NCI-H1694 (cell line): ENCODE measurements at places on chromosomes 4 and X.

GRCh38 chr4:80336582-80336981 lies 1.1 kb downstream of the CFAP299 start:
- peak; percentile 27 for DNase-seq

- DNase-seq, result no peak
Measured at GRCh38 chrX:133251204-133251603, 33.0 kb upstream of the TFDP3 start.

DNA sequence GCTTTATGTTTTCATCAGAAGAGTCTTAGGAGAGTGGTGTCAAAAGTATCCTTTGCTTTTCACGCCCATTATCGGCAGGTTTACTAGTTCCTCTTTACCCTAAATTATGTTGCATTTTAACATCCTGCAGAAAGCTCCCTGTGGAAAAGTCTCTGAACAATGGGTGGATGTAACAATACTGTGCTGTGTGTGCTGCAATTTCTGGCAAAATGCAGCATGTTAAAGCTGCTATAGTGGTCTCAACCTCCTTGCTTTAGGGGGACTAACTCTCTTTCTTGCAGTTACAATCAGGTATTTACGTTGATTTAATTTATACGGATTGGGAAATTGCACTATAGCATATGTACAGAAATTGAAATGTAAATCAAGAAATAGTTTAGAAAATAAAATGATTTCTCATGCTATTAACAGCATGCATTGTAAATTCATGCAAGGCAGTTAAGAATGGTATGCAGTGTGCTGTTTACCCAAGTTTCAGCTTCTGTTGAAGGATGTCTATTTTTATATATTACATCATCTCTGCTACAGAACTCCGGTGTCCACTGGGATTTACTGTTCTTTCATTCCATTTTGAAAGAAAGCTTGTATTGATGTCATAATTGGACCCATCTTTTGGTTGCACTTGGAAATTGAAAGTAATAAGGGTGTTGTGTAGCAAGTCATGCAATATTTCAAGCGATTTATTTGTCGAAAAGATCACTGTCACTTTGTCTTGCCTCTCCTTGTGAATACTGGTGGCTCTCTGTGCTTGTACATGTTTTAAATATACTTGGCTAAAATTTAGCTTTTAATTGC lies 145.7 kb downstream of the RAPGEF2 start:
- DNase-seq, result peak; percentile 45

DNA sequence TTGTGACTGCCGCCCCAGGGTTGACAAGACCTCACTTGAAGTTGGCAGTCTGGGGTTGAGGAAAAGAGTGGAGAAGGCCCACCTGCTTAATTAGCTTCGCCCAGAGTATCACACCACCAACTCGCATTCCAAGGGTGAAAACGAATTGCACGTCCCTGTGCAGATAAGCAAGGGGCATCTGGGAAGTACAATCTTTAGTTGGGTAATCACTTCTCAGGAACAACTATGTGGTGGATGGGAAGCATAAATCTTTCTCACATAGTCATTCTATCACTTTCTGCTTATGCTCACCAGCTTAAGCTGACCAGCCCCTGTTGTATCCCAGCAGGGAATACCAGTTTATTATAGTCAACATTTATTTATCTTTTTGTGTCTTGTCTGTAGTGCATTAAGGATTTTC lies 14.3 kb downstream of the SPCS3 start:
- no peak for DNase-seq

- DNase-seq, result no peak
Measured at GRCh38 chr4:177485528-177485927, 43.3 kb upstream of the AGA start.

- DNase-seq, result no peak
Measured at GRCh38 chr4:141036786-141037185, 96.5 kb downstream of the RNF150 start.

DNA sequence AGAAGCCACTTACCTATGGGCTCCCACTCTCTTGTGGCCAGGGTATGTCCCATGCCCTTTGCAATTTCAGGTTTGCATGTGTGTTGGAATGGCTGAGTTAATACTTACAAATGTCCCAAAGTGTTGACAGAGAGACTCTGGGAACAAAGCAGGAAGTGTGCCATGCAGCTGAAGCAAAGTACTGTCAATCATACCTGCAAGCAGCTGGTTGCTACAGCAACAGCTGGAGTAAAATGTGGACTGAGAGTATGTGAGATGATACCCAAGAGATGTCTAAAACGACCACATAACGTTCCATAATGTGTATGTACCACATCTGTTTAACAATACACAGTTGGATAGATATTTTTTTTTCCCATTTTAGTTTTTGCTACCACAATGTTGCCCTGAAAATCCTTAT lies 82.8 kb upstream of the CAMK2D start:
- DNase-seq, result no peak

- no peak for DNase-seq
Measured at GRCh38 chrX:69155786-69156520, 9.3 kb downstream of the PJA1 start.
